ENCODE measurements at places on chromosomes 4 and X.
A peak's percentile ranks its signal among the peaks of the same experiment; 100 is the strongest.

GRCh38 chrX:45344594-45344993, 143.9 kb upstream of the DIPK2B start:
- DNase-seq: no peak

GRCh38 chrX:73262991-73263390, 48.3 kb upstream of the NAP1L2 start:
- DNase-seq: peak; percentile 43

- no peak for DNase-seq
These were observed 1210.6 kb downstream of the C4orf33 start for GRCh38 chr4:130306566-130306965.

GRCh38 chrX:32448945-32449344, 762.4 kb downstream of the DMD start:
- DNase-seq: peak; percentile 59

GRCh38 chr4:168782439-168782838, 227.6 kb downstream of the CBR4 start:
- DNase-seq: no peak

- no peak for DNase-seq
These were observed 121.9 kb downstream of the PALLD start for GRCh38 chr4:168618577-168619265.

GRCh38 chr4:152112887-152113286, 352.1 kb upstream of the GATB start:
- peak; percentile 12 for DNase-seq
